Hepatocyte (in vitro differentiated cells): ENCODE measurements at places on chromosomes 4 and X.
A peak's percentile ranks its signal among the peaks of the same experiment; 100 is the strongest.

- peak; percentile 92 for DNase-seq
These were observed 158.7 kb downstream of the SPRY1 start for GRCh38 chr4:123555233-123555806.

DNA sequence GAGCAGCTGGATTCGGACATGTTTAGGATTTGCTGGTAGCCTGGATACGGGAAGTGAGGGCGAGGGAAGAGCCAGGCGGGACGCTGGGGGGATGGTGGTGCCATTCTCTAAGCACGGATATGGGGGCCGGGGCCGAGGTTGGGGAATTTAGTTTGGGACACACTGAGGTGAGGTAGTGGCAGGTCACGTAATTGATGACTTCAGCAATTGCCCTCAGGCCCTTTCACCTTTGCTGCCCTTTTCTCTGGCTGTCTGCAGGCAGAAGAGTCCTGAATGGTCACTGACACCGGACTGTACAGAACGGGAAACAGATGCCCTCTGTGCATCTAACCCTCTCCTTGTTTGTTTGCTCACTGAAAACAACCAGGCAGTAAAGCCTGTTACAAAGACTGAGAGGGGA, 16.9 kb upstream of the HMGB3 start:
- no peak for DNase-seq

- peak; percentile 56 for DNase-seq
These were observed at the start of gene IL2RG for GRCh38 chrX:71111141-71111843. IL2RG (minus strand) TSS chrX:71111577; CDS start chrX:71111539, 38 bp downstream.

DNA sequence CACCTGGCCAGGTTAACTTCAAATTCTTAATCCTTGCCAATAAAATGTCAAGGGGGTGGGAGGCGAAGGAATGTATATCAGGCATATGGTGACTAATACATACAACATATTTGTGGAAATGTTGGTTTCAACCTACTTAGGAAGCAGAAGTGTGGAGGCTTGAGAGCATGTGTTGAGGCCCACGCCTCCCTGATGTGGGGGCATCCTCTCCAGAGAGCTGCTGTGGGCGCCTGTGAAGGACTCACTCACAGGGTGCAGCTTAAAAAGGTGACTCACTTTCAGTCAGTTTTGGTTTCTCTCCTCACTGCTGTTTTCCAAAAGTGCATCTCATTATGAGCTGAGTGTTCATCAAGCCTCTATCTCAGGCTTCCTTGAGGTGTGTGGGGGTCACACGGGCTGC, 27.5 kb downstream of the LNX1 start:
- DNase-seq = no peak

GRCh38 chr4:3623106-3623505, 90.9 kb upstream of the LRPAP1 start:
- no peak for DNase-seq

DNA sequence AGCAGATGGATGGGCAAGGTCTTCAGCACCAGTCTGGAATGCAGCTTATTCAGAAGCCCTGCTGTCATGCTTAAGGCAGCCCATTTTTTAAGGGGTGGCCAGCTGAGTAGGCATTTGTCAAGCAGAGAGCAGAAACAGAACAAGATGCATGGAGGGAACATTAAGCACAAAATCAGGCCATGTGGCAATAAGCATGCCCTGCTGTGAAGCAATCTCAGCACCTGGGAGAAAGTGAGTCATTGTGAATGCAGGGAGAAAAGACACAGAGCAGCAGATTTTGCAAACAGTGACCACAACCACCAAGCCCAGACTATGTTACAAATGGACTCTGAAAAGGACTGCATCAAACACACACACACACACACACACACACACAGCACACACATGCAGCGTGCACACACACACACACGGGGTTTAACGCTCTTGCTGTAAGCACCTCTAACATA, 94.1 kb upstream of the GALNT7 start:
- DNase-seq = peak; percentile 68

DNA sequence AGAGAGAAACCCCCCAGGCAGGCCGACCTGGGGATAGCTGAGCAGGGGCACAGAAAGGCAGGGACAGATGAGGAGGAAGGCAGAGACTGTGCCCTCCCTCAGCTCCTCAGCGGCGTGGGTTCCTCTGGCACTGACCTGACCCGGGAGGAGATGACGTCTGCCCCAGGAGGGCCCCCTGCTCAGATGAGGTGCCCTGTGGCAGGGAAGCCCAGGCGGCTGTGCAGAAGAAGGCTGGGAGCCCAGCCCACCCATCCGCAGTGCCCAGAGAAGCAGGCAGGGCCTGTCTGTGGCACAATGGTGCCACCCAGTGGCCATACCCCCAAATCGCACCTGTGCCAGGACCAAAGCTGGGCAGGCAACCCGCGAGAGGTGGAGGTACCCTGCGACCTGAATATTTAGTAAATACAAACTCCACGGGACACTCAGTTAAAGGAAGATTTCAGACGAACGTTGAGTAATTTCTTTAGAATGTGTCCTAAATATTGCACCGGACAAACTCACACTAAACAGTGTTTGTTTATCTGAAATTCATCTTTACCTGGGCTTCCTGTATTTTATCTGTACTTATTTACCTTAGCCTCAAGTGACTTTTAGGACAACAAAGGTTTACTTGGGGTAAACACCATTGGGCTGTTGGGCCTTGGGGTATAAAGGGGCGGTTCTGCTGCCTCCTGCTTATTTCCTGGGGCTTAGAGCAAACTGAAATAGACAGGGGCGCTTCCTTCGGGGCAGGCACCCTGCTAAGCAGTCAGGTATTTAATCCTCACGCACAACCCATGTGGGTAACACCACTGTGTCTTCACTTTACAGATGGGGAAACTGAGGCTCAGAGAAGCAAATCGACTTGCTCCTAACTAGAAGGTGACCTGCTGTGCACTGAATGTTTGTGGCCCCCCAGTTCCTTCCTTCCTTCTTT, 46.5 kb upstream of the HMX1 start:
- DNase-seq = peak; percentile 76

GRCh38 chrX:3550871-3551270, 162.6 kb downstream of the PRKX start:
- DNase-seq = no peak

DNA sequence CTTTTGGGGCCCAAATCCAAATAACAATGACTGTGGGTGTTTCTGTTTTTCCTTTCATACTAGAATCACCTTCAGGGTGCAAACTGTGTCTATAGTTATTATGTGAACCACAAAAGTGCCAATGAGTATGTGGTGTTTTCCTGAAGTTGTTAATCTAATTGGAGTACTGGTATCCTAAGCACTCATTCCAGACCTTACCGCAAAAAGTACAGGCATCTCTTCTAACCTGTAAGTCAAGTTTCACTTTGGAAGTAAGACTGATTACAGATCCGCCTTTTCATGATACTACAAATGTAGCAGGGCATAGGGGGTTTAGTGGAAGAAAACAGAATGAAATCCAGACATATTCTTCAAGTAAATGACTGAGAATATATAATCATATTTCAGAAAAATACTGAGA, 16.1 kb downstream of the COQ2 start:
- DNase-seq = no peak

- no peak for DNase-seq
These were observed 26.2 kb downstream of the PDE5A start for GRCh38 chr4:119602366-119602765.

DNA sequence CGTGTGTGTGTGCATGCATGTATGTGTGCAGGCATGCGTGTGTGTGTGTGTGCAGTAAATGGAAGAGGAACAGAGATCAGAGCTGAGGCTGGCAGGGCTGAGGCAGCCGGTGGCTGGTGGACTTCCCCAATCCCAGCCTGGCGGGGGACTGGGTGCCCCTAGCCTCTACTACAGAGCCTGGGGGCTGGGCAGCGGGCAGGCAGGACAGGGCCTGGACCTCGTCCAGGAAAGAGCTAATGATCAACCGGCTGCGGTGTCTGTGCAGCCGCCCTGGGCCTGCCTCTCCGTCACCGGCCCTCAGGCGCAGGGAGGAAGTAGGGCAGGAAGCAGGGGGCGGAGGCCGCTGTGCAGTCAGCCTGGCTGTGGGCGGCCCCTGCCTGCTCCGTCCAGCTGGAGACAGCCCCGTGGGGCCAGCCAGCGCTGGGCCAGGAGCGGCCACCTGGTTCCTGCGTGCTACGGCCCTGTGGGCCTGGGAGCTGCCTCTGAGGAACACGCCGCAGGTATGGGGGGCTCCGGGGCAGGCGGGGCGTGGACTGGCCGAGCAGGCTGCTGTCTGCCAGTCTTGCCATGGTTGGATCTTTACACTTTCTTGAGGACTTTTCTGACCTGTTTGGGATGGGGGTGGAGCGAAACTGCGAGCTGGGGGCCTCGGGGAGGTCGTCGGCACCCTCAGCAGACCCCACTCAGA, at the start of gene SH3TC1:
Gene SH3TC1, plus strand, starts transcription at position 385 of the 688 bp plus-strand sequence. CDS start 5,905 bp downstream, outside the sequence.
- DNase-seq = peak; percentile 96

DNA sequence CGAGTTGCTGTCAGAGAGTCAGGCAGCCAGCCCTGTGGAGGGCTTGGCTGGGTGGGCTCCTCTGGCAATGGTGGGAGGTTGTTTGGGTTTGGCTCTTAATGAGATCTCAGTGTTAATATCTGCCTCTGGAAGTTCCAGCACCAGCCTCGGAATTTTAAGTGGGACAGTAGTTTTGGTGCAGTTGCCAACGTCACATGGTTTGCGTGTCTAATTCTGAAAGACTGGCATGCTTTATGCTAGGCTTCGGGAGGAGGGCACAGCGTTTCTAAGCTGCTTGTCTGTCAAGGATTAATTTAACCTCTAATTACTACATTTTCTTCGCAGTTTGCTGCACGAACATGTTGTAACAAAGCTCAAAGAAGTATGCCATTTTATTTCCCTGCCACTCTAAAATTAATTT, 9.2 kb downstream of the MAMLD1 start:
- DNase-seq = no peak

DNA sequence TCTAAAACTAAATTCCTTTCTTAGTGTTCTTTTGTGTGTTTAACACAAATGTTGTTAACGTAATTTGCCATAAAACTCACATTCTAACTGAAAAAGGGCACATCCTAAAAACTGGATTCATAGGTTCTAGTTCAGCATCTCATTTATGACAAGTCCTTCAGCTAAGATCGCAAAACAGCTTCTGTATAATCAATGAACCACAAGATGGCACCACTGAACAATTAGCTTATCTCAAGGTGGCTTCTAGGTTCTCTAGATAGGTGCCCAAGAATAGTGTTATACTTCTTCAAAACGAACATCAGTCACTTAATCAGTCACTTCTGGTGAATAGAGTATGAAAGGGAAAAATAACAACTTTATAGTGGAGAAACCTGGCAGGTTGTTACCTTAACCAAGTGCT, 54.3 kb downstream of the NRK start:
- DNase-seq = peak; percentile 12

DNA sequence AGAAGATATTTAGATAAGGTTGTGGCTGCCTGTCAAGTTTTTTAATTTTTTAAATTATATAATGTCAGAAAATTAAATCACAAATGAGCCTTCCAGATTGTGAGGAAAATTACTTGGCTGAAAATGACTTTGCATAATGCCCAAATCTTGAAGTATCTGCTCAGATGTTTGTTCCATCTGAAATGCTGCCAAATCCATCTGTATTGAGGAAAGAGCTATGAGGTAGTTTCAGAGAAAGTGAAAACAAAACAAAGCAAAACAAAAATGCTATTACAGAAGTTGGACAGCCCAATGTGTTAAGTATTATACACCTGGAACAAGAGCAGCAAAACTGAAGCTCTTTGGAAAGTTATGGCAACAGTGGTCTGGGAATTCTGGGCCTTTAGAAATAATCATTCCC, 23.3 kb upstream of the GUCY1B1 start:
- DNase-seq = no peak

DNA sequence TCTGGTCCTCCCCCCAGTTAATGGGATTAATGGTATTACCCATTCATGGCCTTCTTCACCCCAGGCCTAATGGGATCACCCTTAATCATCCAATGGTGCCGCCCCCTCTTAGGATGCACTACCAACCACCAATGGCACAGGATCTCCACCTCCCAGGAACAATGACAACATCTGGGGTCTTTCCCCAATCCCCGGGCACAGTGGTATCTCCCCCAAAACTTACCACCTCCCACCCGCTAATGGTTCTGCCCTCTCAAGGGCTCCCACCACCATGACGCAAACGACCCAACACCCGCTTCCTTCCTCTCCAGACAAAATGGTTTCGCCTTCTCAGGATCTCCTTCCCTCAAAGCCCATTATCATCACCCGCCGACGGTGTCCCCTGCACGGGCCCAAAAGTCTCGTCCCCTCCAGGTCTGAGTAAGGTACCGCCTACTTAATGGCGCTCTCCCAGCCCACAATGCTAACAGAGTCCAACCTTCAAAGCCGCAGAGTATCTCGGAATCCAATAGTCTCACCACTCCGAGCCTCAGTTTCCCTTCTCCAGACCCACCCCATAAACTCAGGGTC, 458 bp downstream of the GRIPAP1 start:
- peak; percentile 20 for DNase-seq

GRCh38 chr4:26150948-26151347, 169.9 kb upstream of the RBPJ start:
- DNase-seq = no peak

- no peak for DNase-seq
These were observed 27.4 kb downstream of the PCGF3 start for GRCh38 chr4:732911-733630.

DNA sequence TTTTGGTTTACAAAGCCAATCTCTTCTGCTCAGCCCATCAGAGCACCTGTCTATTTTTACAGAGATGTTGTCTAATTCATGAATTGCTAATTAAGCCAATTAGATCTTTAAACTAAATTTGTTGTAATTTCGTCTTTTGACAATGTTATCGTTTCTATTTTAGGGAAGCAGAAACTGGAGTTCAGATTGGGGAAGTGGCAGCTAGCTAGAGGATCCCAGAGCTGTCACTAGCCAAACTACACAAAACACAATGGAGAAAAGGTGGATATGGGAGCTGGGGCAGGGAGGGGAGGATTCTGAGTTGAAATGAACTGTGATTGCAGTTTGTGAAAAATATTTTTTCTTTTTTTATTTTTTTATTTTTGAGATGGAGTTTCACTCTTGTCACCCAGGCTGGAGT, 35.8 kb downstream of the CASP3 start:
- DNase-seq = no peak

DNA sequence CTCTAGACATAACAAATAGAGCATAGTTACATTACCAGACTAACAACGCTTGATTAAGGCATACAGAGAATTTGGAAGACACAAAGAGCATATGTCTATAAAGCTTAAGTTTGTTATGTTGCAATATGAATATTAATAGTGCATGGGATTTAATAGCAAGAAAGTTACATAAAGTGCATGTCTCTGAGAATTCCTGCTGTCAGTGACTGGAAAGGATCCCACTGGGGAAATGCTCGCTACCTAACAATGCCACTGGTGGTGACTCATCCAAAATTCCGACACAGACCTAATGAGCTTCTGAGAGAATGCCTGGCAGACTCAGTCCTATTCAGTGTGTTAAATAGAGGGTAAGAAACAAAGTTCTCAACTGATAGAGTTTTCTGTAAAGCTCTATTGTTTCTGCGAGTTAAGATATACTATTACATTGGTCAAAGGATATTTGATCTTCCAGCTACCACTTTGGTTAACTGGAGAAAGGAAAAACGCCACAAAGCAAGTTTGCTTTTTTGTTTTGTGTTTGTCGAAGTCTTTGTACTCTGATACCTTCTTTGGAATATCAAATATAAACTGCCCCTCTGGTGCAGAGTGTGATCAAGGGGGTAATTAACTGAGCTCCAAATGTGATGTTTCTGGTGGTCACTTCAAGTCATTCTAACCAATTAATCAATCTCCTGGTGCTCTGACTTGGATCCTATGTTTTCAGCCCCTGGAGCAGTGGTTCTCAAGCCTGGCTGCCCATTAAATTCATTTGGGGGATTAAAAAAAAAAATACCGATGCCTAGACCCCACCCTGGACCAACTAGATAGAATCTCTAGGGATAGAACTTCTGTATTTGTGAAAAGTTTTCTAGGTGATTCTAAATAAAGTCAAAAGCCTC, 107.9 kb downstream of the PALLD start:
- peak; percentile 59 for DNase-seq
